Natural killer cell (primary cell): ENCODE measurements at places on chromosomes 4 and X. TPM values are rescaled to one million over a fixed set of nuclear protein-coding genes. Genes with fewer than 3 reads are reported as not detected.

NLGN3 gene
- 4.0 TPM for total RNA-seq

DNA sequence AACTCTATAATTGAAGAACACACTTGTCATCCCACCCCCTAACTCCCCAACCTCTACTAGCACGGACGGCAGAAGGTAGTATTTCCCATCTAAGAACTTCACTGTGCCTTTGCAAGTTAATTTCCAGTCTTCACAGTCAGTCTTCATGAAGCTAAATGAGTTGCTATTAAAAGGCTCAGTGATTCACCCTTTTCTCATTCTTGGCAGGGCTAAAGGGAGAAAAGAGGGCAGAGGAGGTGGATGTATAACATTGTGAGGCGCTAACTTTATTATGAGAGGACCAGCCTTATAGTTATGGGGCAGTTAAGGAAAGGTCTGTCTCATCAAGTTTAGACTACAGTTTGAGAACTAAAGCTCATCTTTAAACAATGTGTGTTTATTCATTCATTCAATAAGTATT lies 161.0 kb upstream of the S100G start:
- no peaks in the 10 kb centered on the region for H3K4me1 ChIP-seq
- H3K36me3 ChIP-seq, result no peaks in the 10 kb centered on the region
- H3K27me3 ChIP-seq, result no peaks in the 10 kb centered on the region
- no peak overlapping the region for H3K27ac ChIP-seq
- no peak for DNase-seq

DNA sequence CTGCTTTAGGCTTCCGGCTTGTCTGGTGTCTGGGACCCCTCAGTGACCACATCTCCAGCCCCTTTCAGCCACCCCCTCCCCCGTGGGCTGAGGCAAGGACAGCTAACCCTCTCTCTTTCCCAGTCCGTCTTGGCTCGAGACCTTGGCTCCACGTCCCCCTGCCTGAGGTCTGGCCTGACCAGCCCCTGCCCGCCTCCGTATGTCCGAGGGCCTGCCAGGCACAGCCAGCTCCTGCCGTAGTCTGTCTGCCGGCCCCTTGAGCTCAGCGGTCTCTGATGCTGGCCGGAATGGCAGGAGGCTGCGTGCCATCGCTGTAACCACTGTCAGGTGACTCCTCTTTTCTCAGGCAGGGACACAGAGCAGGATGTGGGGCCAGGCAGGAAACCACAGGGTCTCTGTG lies 73.3 kb upstream of the LRPAP1 start:
- H3K4me1 ChIP-seq, result no peaks in the 10 kb centered on the region
- no peak overlapping the region for H3K4me3 ChIP-seq

DNA sequence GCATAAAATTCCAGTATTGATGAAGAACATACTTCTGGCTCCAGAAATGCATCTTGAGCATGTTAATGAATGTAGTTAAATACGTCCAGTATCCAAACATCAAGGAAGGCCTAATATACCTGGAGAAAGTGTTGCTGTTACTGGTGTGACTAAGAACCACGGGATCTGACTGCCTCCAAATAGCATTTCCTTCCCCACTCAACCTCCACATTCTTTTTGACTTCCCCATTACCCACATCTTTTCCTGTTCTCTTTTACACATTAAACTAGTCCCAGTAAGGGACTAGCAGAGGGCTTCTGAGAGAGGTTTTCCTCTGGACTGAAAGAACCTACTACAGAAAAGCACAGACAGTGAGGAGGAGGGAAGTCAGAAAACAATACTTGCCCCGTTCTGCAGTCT lies 482.8 kb upstream of the HTR2C start:
- H3K4me1 ChIP-seq, result no peaks in the 10 kb centered on the region
- no peak overlapping the region for H3K27ac ChIP-seq
- no peaks in the 10 kb centered on the region for H3K27me3 ChIP-seq
- no peak for DNase-seq
- H3K4me3 ChIP-seq, result no peak overlapping the region
- no peaks in the 10 kb centered on the region for H3K36me3 ChIP-seq

DNA sequence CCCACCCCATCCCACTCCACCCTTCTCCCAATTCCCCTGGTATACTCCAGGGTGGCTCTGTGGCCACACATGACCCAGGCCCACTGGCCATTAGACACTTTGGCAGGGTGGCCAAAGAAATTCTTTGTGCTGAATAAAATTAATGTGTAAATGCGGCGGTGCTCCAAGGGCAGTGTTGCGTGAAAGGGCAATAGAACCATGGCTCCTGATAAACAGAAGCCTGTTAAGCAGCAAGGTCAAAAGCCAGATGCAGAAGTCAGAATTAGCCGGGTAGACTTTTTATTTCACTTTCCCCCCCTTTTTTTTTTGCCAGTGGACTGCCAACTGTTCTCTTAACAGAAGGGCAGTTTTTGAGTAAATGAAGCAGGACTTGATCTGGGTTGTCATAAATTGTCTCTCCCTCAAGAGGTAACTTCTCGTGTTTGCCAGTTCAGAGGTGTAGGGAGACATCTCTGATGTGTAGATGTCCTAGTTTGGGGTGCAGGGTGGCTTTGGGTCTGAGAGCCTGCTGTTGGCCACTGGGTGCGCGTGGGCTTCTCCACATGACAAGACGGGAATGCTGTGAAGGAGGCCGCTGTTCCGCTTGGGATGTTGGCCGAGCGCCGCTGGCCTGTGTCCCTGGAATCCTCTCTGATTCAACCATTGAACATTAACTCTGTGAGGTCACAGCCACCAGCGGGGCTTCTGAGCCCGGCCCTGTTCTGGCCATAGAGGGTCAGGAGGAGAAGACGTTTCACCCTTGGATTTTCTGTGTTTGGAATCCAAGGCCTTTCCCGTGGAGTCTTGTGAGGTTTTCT lies 139.5 kb downstream of the TBL1X start:
- no peak overlapping the region for H3K4me3 ChIP-seq
- H3K4me1 ChIP-seq, result no peaks in the 10 kb centered on the region
- H3K27ac ChIP-seq, result no peak overlapping the region
- no peaks in the 10 kb centered on the region for H3K36me3 ChIP-seq
- no peak for DNase-seq
- H3K27me3 ChIP-seq, result no peaks in the 10 kb centered on the region

HTRA3 gene
- total RNA-seq, result not detected

MGAT4D gene
- not detected for total RNA-seq

NWD2 gene
- not detected for total RNA-seq

NLRP2B gene
- total RNA-seq, result not detected
